CD4-positive, alpha-beta T cell (primary cell): ENCODE measurements at places on chromosomes 3 and 15.
A peak's percentile ranks its signal among the peaks of the same experiment; 100 is the strongest.

- peak; percentile 28 for DNase-seq
Measured at GRCh38 chr3:188646592-188646991, 492.6 kb downstream of the LPP start.

DNA sequence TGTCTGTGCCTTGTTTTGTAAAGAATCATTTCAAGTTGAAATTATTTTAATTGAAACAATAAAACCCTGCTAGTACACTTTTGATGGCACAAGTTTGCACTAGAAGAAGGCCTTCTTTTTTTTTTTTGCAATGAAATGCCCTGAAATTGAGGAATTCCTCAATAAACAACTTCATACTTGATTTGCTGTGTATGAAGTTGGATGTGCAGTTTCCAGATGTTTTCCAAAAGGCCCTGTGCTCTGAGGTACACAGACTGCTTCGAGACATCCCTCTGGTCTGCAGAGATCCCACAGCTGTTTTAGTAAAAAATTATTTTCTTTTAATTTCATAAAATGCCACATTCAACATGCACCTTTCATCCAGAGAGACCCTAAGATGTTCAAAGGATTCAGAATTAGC is 48.9 kb downstream of the HES1 start:
- DNase-seq, result no peak

DNA sequence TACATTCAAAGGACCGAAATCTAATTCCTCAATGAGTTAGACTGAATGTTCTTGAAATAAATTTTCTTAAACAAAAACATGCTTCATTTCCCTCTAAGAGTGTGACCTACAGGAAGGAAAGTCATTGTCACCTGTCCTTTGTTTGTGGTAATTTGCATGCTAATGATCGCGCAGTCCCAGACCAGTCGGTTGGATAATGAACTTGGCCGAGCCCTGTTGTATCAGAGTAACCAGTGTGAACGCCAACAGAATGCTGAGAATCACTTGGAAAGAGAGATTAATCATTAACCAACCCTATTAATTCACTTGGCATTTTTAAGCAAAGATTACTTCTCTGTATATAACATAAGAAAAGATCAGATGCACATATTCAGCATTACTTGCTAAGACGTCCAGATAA is 8.1 kb upstream of the ARNT2 start:
- no peak for DNase-seq

DNA sequence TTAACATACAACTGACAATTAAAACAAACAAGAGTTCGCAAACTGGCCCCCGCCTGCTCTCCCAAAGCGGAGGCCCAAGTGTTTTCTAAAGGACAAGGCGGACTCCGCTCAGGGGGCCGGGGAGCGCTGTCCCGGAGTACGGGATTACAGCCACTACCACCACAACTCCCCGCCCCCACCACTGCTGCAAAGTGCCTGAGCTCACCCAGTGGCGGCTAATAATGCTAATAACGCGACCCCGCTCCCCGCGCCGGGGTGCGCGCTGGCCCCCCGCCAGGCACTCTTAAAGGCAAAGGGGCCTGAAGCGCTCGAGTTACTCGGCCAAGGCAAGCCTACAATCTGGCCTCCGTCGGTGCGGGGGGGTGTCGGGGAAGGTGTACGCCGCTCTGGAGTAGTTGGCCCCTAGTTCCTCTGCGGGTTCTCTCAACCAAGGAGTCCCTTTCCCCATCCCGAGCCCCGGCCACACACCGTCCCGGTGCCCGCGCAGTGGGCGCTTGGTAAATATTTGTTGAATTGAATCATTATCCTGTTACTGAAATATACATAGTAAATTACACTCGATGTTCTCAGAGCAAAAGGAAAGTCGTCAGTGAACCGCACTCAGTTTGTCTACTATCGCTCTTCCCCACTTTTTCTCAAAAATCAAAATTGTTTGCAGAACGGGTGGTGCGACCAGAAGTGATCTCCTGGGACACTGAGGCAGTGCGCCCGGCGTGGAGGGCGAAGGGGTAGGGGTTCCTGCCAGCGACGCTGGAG is 827 bp downstream of the WNT5A start:
- no peak for DNase-seq

- DNase-seq, result no peak
Measured at GRCh38 chr3:123444023-123444422, 4.9 kb downstream of the ADCY5 start.

GRCh38 chr15:73927003-73927475 is 777 bp downstream of the LOXL1 start:
- peak; percentile 51 for DNase-seq

GRCh38 chr3:42375121-42375800 is 35.1 kb downstream of the LYZL4 start:
- no peak for DNase-seq

DNA sequence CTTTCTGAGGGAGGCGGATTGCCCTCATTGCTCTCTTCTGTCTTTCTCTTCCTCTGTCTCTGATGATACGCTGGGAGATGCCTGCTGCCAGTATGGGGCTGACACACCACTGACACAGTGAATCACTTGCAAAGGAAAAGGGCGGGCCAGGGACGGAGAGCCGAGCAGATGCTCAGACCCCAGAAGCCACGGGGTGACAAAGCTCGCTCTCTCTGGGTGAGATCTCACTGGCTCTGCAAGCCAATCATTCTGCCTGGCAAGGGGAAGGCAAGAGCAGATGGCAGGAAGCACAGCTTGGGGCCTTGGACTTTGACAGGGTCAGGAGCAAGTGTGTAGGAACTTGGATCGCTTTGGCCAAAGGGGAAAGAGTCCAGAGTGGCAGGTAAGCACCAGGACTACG is 198.7 kb downstream of the NTRK3 start:
- DNase-seq, result no peak

- no peak for DNase-seq
Measured at GRCh38 chr3:9750556-9751411, 1.0 kb downstream of the OGG1 start.

GRCh38 chr15:74858369-74858740 is 14.8 kb downstream of the SCAMP2 start:
- DNase-seq, result no peak

GRCh38 chr15:68679161-68679560 is 100.4 kb downstream of the CORO2B start:
- DNase-seq, result no peak

DNA sequence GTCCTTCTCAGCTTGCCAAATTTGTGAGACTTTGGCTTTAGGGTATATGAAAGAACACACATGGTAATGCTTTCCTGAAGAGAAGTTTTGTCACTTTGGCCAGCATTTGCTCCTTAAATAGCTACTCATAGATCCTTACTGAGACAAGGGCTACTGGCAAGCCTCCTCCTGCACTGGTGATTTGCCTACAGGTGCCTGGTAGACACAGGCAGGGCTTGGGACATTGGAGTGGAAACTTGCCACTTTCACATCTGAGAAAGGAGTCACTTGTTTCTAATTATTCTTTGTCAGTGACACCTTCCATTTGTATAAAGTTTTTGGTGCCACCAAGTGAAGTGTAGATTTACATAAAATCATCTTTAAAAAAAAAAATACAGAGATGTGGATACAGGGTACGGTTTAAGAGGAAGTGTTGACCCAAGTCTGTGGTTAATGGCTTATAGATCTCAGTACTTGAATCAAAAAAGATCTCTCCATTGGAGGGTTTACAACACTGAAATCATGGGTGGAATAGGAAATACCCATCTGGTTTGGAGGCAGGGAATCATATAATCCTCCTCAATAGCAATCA is 132.8 kb upstream of the GADL1 start:
- DNase-seq, result no peak

DNA sequence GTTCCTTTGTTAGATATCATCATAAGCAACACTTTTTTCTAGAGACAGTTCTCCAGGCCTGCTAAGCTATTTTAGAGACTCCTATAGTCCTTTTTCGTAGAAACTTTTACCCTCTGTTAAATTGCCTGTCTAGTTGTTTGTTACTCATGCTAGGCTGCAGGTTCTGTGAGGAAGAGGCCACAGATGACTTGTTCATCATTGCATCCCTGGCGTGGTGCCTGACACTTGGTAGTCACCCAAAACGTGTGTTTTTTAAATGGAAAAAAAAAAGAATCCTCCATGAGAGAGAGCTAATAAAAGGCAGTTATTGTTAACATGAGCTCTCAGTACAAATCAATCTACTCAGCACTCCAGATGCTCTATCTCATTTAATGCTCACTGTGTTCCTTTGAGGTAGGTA is 35.1 kb downstream of the CCDC54 start:
- DNase-seq, result no peak

GRCh38 chr15:29612096-29612495 is 210.2 kb downstream of the TJP1 start:
- DNase-seq, result no peak
